Fibroblast of skin of left quadriceps (primary cell): ENCODE measurements at places on chromosomes 6 and 20.

DNA sequence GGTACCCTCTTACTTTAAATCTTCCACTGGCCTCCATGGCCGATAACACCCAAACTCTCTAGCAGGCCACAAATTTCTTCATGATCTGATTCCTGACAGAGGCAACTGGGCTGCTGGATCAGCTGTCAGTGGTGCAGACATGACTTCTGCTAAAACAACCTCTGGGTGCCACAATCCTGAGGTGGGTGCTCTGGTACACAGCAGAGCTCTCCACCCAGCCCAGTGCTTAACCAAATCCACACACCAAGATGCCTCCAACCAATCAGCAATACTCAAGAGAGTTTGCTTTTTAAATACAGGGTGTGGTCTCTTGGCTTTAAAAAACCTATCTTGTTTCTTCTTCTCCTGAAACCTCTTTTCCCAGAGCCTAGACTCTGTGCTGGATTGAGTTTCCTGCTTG lies 126.6 kb upstream of the SPACA1 start:
- no peak for DNase-seq

GRCh38 chr6:105077596-105078385 lies 102.0 kb downstream of the POPDC3 start:
- DNase-seq, result peak; percentile 31

DNA sequence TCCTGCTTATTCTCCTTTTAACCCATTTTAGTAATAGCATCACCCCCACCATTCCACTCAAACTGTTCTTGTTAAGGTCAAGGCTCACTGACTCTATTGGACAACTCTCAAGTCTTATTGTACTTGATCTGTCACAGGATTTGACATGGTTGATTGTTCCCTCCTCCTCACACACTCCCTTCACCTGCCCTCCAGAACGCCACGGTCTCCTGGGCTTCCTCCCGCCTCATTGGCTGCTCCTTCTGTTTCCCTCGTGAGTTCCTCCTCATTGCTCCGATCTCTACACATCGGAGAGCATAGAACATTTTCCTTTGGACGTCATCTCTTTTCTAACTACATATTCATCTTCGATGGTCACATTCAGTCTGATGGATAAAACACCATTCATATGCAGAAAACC lies 55.1 kb downstream of the STMND1 start:
- DNase-seq, result no peak

GRCh38 chr20:38725931-38726803 lies 1.9 kb downstream of the SLC32A1 start:
- DNase-seq, result no peak

DNA sequence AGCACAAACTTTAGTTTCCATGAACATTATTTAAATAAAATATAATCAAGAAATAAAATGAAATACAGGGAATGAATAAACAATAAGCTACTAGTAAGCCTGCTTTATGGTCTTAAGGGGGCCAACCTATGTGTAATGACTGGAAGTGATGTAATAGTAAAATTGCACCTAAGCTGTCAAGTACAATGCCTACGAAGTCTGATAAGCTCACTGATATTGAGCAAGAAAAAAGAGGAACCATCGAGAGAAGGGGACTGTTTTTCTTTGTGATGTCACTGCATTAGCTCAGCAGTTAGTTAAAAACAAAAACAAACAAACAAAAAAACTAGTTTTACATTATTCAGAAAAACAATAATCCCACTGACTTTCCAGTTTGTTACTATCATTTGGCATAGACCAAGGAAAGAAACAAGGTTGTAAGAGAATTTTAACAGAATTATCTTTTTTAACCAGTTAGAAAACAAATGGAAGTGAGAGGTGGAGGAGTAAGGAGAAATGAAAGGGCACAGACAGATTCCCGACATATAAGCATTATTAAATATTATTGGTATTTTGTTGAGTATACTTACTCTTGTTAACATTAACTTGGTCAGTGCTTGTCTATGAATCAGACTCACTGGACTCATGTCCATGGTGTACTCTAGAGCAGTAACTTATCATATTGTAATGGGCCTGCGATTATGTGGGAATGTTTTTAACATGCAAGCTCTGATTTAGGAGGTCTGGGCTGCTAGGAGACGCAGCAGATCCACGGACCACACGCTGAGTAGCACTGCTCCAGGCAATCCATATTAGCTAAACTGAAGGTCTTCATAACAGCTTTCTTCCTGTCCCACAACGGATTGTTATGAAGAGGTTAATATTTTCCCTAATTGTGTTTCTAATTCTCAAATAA lies 99.6 kb upstream of the HMGCLL1 start:
- no peak for DNase-seq

GRCh38 chr6:29925321-29925720 lies 17.0 kb upstream of the HLA-A start:
- no peak for DNase-seq

DNA sequence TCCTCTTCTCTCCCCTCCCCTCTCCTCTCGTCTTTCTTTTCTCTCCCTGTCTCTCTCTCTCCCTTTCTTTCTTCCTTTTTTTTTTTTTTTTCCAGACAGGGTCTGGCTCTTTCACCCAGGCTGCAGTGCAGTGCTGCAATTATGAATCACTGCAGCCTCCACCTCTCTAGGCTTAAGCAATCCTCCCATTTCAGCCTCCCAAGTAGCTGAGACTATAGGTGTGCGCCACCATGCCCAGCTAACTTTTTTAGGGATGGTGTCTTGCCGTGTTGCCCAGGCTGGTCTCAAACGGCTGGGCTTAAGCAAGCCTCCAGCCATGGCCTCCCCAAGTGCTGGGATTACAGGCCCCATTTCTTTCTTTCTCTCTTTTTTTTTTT lies 59.9 kb upstream of the NCOA3 start:
- no peak for DNase-seq

DNA sequence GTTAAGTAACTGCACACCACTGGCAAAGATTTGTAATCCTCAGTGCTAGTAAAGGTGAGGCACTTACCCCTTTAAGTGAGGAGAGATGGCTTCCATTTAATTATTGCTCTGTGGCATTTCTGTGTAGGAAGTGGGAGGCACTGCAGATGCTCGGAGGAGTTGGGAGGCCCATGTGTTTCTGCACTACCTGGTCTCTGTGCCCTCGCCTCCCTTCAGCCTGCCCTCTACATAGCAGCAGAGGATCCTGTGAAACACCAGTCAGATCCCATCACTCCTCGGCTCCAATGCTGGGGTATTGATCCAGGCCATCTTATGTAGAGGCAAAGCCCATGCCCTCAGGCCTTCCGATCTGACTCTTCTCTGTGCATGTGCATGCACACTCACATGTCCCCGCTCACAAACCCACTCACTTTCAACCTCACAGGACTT lies 67.0 kb downstream of the SLX4IP start:
- no peak for DNase-seq

- DNase-seq, result no peak
Measured at GRCh38 chr6:25064006-25064405, 128.2 kb upstream of the RIPOR2 start.

GRCh38 chr6:121548131-121548530 lies 112.7 kb downstream of the GJA1 start:
- no peak for DNase-seq

- DNase-seq, result peak; percentile 85
Measured at GRCh38 chr20:4053071-4053919, 37.9 kb upstream of the RNF24 start.

DNA sequence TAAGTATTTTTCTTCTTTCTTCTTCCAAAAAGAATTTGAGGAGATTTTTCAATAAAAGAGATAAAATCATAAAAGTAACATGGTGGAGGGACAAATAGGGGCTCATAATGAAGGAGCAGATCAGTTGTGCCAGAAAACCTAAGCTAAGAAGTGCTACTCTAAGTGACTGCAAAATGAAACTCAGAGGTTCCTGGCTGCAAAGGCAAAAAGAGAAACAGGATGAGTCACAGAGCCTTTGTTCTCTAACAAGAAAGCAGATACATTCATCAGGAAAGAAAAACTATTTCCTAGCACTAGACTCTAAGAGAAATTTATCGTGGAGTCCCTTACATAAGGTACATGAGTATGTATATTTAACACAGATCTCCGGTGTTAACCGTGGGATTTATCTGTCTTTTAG lies 49.8 kb downstream of the TSHZ2 start:
- no peak for DNase-seq

DNA sequence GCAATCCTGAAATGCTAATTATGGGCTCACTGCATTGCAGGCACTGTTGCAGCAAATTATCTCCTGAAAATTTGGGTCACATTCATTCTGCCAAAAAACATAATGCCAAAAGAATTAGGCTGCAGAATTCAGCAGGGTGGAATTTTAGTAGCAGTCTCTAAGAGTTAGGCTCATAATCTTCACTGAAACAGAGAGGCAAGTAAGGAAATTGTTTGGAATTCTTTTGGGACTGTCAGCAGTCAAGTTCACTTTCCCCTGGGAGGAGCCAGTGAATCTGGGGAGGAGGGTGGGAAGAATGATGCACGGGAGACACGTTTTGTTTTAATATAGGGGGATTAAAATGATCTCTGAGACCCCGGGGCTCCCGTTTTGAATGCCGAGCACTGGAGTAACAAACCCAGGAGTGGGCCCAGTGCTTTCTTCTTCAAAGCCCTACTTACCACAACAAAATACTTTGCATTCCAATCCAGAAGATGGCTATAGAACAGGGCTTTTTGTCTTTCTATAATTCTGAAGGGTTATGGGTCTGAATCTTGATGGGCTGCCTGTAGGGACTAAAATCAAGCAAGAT lies 44.7 kb downstream of the SOBP start:
- DNase-seq, result no peak

- no peak for DNase-seq
Measured at GRCh38 chr6:134429861-134430380, 112.0 kb upstream of the SGK1 start.

DNA sequence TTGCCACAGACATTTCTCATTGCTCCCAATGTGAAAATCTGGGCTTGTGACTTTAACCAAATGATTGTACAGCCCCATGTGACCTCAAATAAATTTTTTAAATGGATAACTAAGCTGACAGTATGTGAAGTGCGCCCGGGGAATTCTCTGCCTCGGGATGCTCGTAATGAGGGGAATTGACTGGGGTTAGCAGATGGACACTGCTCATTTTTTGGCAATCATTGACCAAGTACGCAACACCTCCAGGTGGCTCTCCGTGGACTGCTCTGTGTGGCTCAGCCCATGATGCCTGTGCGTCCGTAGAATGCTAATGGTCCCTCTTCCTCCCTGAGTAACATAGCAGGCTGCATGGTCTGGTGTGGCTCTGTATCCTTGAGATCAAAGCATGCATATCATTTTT lies 42.4 kb downstream of the FARS2 start:
- no peak for DNase-seq

DNA sequence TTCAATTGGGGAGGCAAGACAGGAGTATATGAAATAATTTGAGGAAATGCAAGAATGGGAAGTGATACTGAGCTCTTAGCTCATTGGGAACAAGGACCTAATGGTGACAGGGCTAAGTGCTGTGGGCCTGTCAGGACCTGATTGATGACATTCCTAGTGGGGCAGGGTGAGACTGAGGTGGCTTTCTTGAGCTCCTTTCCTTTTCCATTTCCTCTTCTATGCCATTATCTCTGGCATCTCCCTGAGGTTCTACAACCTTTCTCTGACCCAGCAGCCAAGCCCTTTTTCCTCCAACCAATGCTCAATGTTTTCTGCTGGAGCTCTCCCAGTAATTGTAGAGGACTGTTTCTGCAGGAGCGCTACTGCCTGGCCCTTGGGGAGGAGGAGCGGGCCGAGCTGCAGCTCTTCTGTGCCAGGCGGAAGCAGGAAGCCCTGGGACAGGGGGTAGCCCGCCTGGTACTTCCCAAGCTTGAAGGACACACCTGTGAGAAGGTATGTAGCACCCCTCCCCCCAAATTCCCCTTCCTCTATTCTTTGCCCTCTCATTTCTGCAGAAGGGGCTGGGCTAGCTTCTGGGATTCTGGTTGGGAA lies 2.8 kb upstream of the TOMM6 start:
- DNase-seq, result no peak

- no peak for DNase-seq
Measured at GRCh38 chr20:57679113-57679512, 30.7 kb downstream of the PMEPA1 start.

- no peak for DNase-seq
Measured at GRCh38 chr6:22506496-22506895, 62.9 kb upstream of the HDGFL1 start.

DNA sequence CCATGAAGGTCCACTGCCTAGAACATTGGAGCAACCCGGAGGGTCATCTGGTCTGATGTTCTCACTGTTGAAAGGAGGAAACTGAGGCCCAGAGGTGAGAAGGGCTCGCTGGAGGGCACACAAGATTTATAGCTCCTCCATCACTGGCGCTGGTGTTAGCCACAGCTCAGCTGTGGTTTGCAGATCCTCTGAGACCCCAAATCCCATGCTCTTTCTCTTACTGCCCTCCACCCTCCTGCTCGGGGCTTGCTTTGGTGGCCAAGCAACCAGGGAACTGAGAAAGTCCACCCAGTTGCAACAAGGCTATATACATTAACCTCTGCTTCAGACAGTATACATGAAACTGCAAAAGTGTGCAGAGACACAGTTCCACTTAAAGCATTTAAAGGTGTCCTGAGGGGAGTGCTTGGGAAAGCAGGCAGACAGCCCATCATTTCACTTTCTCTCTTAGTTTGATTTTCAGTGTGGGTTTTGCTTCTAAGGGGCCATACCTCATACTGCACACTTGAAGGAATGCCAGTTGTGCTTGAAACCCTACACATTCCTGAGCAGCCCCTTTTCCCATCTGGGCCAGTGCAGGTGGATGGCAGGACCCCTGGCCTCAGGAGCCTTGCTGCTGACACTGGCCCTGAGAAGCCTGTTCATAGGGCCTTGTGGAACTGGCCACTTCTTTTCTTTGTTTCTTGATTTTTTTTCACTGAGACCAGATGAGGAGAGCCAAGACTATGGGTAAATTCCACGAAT lies 347.6 kb downstream of the CDC5L start:
- no peak for DNase-seq

- no peak for DNase-seq
Measured at GRCh38 chr6:137213813-137214212, 5.4 kb downstream of the IFNGR1 start.
